ENCODE measurements at places on chromosomes 2 and 18.

- peak; percentile 27 for DNase-seq
Observed at GRCh38 chr18:8705961-8706790, 820 bp downstream of the MTCL1 start.

DNA sequence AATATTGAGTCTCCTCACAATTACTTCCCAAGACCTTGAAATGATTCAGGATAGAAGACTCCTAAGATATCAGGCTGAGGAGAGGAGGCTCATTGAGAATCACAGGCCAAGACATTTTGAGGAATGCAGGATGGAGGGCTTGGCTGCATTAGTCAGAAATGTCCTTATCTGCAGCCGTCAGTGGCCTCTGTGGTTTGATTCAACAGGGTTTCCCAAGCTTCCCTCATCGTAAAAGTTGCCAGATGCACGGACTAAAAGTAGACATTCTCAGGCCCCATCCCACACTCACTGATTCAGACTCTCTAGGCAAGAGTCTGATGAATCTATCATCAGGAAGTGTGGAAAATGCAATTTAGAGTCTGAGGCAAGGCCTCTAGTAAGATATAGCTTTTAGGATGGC, 34.0 kb upstream of the TMEM178A start:
- DNase-seq: no peak

DNA sequence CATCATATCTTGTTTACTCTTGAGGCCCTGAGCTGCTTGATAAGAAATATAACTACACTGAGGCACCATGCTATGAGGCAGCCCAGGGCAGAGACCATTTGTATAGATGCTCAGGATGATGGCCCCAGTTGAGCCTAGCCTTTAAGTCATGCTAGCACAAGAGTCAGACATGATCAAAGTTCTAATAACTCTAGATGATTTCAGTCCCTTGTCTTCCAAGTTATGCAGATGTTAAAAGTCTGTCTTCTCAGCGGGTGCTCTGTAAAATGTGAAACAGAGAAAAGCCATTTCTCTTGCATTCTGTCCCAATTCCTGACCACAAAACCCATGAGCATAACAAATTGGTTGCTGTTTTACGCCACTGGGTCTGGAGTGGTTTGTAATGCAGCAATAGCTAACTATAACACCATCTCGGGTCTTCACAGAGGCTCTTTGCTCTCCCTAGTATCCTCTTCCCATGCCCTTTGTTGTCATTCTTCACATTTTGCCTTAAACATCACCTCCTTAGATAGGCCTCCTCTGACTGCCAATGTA, 49.6 kb downstream of the NXPH2 start:
- DNase-seq: no peak

DNA sequence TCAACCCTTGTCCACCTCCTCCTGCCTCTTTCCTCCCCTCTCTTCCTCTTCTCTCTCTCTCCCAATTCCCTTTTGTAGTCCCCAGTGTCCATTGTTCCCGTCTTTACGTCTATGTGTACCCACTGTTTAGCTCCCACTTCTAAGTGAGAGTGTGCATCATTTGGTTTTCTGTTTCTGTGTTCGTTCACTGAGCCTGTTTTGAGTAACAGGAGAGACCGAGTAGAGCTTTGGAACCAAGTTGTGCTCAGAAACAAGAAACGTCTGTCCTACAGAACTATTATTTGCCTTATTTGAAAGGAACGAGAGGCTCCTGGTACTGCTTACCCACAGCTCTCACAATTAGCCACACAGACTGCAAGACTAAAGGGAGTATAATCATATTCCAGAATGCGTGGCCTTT, 50.1 kb upstream of the MAPRE2 start:
- no peak for DNase-seq

- DNase-seq: no peak
Observed at GRCh38 chr2:84830095-84830494, 50.8 kb downstream of the TRABD2A start.

DNA sequence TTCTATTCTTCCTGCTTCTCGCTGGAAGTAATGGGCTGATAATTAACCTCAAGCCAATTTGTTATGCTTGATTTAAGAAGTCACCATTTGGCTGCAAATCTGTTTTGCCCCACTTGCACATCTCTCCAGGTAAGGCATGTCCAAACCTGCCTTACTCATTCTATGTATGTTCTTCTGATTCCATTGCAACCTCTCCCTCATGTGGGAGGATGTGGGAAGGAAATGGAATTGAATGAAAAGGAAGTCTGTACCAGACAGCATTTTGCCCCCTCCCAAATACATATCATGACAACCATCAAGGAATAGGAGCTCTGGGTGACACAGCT, 131.7 kb downstream of the NRP2 start:
- no peak for DNase-seq

GRCh38 chr2:101501443-101501842, 26.5 kb upstream of the RFX8 start:
- DNase-seq: no peak

GRCh38 chr2:205864491-205864890, 182.2 kb downstream of the NRP2 start:
- no peak for DNase-seq

DNA sequence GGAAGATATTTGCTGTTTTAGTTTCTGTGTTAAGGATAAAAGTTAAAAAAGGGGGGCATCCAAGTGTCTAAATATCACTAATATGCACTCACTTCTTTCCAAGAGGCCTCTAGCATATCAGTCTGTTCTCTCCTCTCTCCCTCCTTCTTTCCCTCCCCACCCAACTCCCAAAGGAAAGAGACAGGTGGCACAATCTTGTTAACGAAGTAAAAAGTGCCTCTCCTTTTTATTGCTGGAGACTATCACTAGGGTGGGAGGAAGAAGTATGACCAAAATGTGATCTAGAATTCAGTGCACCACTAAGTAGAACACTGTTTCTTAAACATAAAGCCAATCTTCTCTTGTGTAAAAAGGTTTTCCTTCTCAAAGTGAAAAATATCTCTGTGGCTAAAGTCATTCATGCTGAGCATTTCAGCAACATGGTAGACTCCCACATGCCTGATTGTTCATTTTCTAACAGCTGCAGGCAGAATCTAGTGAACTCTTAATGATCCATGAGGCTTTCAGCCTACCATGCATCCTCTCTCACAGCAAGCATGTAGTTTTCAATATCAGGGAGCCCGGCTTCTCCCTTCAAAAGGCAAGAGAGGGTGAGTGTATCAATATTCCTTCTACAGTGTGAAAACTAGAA, 39.5 kb downstream of the RNU4ATAC start:
- DNase-seq: no peak

DNA sequence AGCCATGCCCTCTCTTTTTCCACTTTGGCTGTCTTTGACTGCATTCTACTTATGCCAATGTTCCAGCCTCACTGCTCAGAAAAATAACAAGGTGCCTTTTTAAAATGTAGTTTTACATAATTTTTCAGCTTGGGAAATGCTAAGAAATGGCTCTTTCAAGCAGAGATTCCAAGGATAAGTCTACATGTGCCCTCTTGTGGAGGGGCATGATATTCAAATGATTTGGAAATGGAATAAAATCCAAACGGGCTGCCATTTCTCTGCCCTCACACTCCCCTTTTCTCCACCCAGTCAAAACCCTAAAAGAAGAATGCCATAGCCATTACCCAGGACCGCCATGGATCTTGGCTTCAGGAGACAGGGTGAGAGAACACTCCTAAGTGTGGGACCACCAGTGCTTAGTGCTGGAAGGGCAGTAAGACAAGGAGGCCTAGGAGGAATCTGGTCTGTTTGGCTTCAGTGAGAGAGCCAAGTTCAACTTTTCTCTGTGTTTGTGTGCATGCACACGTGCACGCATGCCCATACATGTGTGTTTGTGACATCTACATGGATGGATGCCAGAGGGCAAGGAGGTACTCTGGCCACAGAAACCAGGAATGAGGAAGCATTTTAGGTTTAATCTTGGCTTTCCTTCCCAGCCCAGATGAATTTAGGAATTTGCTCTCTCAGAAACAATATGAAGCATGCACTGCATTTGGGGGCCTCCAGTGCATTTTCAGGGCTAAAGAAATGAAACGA, 174.0 kb upstream of the SLC14A2 start:
- no peak for DNase-seq

- no peak for DNase-seq
Observed at GRCh38 chr18:50143294-50143693, 51.7 kb downstream of the MYO5B start.

GRCh38 chr2:226838722-226839121, 2.9 kb downstream of the RHBDD1 start:
- no peak for DNase-seq

DNA sequence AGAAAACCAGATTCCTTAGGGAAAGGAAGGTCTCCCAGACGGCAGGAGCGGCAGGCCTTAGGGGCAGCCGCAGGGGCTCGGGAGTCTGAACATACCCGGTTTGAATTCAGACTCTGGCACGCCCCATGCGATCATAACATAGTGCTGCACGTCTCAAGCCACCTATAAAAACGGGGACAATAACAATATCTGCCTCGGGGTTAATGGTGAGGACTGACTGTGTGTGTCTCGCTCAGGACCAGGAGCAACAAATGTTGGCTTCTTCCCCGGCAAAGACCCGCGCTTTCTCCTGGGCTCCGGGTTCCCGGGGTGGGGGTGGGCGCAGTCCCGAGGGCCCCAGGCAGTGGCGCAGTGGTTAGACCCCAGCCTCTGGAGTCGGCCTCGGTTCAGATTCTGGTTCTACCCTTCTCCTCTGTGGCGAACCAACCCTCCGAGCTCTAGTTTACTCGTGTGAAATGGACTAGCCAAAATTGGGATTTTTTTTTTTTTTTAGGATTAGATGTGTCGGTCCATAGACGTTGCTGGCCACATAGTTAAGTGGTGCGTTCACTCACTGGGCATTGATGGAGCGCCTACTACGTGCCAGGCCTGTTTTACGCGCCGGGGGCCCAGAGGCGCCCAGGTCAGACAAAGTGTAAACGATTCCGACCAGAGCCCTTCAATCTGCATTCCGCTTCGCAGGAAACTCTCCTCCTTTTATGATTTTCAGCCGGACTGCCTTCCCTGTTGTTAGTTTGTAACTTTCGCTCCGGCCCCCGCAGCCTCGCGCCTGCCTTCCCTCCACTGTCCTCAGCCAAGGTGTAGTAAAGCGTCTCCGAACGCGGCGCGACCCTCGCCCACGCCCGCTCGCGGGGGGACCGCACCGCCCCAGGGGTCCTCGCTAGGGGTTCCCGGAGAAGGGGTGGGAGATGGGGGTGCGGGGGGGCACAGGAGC, 820 bp upstream of the SH3BP4 start:
- DNase-seq: peak; percentile 7

- DNase-seq: no peak
Observed at GRCh38 chr2:235444101-235444597, 49.7 kb upstream of the AGAP1 start.

- no peak for DNase-seq
Observed at GRCh38 chr18:23266717-23267446, 131.6 kb downstream of the CABLES1 start.

- DNase-seq: no peak
Observed at GRCh38 chr2:226440127-226440918, 359.3 kb downstream of the IRS1 start.

DNA sequence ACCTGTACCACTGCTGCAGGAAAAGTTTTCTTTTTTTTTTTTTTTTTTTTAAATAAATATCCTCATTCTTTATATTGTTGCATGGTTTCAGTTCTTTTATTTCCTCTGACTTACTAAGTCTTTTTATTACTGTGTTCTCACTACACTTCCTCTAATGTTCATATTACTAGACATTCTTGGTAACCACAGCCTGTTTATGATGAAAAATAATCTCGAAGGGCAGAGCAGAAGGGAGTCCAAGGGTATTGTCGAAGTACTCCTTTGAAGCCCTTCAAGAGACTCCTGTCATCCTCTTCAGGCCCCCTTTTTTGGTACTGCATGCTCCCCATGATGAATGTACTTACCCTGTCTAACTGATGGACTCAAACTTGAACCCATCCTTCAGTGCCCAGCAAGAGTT, 61.2 kb downstream of the RND3 start:
- no peak for DNase-seq

- no peak for DNase-seq
Observed at GRCh38 chr2:48944956-48945355, 189.4 kb upstream of the LHCGR start.

DNA sequence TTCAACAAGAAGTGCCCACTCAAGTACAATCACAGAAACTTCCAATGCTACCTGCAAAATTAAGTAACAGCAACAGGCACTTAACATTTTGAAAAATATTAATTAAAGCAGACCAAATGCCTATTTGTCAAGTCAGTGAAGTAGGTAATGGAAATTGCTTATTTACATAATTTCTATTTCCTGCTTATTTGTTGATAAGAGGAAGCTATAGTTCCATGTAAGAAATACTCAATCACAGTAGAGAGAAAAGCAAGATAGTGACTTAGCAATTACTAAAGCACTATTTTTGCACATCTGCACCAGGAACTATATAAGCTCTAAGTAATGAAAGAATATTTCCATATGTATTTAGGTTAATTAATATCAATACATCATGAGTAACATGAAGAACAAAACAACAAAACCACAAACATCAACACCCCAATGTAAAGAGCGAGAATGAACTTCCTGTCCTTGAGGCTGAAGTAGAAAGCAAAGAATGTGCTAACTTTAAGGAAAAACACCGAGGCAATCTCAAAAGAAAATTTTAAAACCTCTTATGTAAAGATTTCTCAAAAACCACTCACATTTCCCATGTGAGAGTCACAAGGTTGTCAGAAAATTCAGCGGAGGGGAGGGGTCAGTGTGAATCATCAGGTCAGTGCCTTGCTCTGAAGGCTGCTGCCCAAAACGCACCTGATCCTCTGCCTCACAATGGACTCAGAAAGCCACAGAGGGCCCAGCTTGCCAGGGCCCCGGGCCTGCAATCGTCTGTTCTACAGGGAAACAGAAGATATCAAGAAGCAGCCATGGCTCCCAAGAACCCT, 12.5 kb downstream of the NPC1 start:
- DNase-seq: no peak

DNA sequence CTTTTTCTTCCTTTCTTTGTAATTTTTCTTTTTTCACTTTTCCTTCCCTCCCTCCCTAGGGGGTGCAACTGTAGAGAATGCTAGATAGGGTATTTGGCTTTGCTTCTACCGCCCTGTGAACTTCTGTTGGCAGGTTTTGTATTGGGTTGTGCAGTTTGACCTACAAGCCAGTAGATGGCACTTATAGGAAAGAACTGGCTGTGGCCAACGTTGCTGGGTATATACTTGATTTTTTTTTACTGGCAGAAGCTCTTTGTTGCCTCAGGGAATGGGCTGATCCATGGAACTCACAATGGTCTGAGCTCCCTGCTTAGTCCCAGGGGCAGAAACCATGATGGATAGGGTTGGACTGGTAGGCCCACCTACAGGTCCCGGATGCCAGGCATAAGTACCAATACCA, 1019.5 kb upstream of the LRRTM1 start:
- no peak for DNase-seq

DNA sequence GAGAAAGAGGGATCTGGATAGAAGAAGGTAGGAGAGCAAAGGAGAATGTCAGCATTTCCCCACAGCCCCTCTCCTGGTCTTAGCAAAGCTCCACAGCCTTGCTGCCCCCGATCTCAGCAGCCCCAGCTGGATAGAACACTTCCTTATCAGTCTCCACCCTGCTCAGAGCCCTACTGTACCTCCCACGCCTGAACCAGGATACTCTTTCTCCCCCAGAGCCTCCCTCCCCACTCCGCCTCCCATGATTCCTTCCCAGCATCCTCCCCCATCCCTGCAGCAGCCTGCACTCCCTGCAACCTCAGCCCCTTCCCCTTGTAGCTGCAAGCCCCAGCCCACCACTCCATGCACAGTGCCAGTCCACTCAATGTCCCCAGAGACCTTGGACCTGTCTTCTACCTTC, 25.8 kb downstream of the PLB1 start:
- DNase-seq: no peak
